ENCODE measurements at places on chromosomes 16 and 17.

- no peak for DNase-seq
These were observed 7.6 kb downstream of the SCPEP1 start for GRCh38 chr17:56985371-56986162.

- DNase-seq, result no peak
These were observed 47.9 kb downstream of the COPRS start for GRCh38 chr17:31811101-31811500.

- no peak for DNase-seq
These were observed 12.1 kb downstream of the NHERF1 start for GRCh38 chr17:74760404-74761105.

DNA sequence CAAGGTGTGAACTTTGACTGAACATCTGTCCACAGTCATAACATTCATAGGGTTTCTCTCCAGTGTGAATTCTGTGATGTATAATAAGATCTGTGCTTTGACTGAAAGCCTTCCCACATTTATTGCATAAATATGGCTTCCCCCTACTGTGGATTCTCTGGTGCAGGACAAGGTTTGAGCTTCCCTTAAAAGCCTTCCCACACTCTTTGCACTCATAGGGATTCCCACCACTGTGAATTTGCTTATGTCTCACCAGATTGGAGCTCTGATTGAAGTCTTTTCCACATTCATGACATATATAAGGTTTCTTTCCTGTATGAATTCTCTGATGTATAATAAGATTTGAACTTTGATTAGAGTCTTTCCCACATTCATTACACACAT, 8.3 kb downstream of the ZNF594 start:
- no peak for DNase-seq

- DNase-seq, result no peak
These were observed 13.4 kb downstream of the DEF8 start for GRCh38 chr16:89961920-89962319.

GRCh38 chr16:87725596-87726235, 40.1 kb downstream of the KLHDC4 start:
- DNase-seq, result no peak

DNA sequence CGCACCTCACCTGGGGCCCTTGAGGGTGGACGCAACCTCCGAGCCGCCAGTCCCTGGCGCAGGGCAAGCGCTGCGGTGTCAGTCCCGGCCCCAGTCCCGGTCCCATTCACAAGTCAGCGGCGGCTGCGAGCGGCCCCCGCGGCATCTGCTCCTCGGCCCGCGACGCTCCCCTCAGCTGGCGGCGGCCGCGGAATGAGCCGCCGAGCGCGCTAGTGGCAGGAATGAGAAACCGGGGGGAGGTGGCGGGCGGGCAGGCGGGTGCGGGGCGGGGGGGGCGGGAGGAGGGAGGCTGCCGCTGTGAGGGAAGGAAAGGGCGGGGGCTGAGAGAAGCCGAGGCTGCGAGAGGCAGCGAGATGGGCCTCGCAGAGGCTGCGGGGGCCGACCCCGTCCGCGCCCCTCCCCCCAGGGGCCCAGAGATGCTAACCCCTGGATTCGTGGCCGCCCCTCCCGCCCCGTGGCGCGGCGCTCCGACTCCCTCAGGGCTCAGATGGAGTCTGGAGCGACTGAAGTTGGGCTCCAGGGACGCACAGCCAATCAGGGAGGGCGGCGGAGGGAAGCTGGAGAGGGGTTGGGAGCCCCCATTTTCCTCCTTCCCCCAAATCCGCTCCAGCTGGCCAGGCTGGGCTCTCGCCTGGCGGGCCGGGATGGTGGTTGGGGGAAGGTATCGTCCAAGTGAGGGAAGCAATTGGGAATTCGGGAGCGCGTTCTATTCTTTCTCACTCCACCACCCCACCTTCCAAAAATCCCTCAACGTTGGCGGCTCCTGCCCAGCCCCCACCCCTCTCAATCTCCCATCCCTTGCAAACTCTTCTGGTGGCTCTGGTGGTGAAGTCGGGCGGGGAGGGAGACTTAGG, at the start of gene CDH11:
Gene CDH11, minus strand, starts transcription at position 194 of the 854 bp plus-strand sequence. CDS start 117,194 bp downstream, outside the sequence.
- peak; percentile 74 for DNase-seq
